ENCODE measurements at places on chromosomes 6 and 20.
A peak's percentile ranks its signal among the peaks of the same experiment; 100 is the strongest.

DNA sequence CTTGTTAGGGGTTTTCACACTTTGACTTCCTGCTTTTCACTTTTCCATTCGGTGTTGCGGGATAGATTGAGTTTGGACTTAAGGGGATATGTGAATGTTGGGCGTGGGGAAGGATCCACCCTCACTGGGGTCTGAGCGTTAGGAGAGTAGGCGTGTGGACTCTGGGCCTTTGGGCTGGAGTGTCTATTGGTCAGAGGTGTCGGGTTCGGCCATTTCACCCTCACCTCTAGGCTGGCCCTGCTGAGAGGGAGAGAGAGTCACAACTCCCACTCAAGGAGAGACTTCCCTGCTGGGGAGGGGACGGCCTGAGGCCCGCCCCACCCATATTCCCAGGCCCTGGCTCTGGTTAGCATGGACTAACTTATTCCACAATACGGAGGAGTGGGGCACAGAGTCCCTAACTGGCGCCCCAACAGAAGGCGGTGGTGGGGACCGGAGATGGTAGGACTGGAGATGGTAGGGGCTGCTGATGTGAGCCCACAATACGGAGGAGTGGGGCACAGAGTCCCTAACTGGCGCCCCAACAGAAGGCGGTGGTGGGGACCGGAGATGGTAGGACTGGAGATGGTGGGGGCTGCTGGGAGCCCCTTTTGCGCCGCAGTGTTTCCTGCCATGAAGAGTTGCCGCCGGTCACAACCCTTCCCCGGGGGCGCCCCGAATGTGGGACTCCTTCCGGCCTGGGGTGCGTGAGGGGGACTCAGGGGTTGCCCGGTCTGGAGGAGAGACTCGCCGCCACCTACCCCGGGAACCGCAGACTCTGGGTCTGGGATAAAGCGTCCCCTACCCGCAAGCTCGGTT is 1.4 kb upstream of the PTPRA start:
- DNase-seq = no peak

- DNase-seq = no peak
Observed at GRCh38 chr6:162260027-162260426, 467.5 kb downstream of the PRKN start.

- DNase-seq = no peak
Observed at GRCh38 chr6:252775-253535, 39.3 kb upstream of the DUSP22 start.

- DNase-seq = peak; percentile 34
Observed at GRCh38 chr20:63740070-63740626, 572 bp downstream of the SLC2A4RG start.

DNA sequence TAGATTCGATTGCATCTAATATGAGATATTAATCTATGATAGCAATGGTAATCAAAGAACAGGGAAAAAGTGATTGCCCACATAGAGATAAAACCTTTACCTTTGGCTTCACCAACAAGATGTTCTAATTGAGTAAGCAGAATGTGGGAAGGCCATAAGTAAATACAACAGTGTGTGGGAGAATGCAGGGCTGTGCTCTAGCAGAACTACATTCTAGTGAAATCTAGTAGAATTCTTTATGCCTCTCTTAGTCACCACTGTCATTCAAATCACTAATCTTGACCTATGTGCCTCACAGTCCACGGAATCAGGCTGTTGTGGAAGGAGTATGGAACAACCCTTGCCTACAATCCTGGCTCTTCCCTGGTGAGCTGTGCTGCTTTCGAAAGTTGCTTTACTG is 30.4 kb upstream of the MCM9 start:
- DNase-seq = no peak

- no peak for DNase-seq
Observed at GRCh38 chr6:12467706-12468670, 177.8 kb downstream of the EDN1 start.

- no peak for DNase-seq
Observed at GRCh38 chr20:14062786-14063185, 67.5 kb downstream of the MACROD2 start.

DNA sequence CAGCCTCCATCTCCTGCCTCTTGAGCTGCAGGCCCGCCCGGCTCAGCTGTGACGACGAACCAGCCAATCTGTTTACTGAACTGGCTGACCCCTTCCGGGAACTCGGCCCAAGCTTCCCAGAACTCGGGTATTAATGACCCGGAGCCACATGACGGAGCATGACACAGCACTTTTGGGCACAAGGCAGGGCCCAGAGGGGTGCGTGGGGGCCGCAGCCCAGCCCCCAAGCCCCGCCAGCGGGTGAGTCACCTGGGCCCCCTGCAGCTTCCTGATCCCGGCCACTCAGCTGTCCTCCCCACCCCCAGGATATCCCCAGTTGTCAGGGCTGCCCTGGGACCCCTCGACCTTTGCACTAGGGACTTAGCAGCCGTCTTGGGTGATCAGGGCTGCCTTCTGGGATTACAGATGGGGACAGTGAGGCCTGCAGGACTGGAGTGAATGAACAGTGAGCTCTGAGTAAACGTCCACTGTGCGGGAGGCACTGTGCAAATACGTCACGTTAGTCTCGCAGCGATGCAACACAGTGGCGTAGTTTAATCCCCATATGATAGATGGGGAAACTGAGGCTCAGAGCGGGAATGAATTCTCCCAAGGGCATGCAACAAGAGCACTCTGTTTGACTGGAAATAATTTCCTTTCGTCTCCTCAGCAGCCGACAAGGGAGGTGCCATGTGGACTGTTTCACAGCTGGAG is 102.1 kb downstream of the CEBPB start:
- DNase-seq = no peak

DNA sequence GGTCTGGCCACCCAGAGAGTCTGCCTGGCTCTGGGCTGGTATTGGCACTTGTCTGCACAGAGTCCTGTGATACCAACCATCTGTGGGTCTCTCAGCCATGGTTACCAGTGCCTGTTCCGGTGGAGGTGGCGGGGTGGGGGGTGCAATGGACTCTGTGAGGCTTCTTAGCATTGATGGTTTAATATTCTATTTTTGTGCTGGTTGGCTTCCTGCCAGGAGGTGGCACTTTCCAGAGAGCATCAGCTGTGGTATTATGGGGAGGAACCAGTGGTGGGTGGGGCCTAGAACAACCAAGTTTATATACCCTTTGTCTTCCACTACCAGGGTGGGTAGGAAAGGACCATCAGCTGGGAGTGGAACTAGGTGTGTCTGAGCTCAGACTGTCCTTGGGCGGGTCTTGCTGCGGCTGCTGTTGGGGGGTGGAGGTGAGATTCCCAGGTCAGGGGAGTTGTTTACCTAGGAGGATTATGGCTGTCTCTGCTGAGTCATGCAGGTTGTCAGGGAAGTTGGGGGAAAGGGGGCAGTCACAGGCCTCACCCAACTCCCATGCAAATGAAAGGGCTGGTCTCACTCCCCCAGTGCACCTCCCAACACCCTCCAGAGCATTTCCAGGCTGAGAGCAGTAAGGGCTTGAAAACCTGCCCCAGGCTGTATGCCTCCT is 117.5 kb downstream of the FLRT3 start:
- DNase-seq = no peak

GRCh38 chr6:132246632-132247270 is 154.5 kb downstream of the MOXD1 start:
- no peak for DNase-seq

DNA sequence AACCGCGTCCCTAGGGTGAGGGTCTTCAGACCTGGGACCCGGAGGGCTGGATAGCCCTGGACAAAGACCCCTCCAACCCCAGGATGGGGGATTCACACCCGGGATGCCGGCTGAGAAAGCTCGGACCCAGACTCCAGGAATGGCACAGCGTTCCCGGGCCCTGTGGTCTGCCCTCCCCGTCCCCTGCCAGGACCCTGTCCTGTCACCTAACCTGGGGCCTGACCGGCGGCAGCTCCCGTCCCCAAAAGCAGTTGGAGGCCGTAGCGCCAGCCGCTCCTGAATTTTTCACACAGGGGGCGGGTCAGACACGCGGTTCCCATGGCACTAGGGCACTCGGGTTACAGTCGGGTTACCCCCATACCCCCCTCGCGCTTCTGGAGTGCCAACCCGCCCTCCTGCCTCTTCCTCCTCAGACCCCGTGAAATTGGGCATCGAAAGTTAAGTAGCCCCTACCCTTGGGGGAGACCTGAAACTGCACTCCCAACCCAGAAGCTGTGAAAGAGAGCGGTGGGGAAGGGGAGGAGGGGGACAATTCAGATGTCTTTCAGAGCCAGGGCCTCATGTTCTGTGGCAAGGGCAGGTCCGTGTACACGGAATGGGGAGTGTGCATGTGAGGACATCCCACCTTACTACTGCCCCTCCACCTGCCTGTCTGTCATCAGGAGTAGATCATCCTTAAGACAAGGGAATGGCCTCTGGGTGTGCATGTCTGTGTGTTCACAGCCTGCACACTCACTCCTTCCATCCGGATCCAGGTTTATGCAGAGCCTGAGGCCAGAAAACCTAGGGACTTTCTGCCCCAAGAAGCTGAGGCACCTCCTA is 595 bp downstream of the REM1 start:
- DNase-seq = no peak

DNA sequence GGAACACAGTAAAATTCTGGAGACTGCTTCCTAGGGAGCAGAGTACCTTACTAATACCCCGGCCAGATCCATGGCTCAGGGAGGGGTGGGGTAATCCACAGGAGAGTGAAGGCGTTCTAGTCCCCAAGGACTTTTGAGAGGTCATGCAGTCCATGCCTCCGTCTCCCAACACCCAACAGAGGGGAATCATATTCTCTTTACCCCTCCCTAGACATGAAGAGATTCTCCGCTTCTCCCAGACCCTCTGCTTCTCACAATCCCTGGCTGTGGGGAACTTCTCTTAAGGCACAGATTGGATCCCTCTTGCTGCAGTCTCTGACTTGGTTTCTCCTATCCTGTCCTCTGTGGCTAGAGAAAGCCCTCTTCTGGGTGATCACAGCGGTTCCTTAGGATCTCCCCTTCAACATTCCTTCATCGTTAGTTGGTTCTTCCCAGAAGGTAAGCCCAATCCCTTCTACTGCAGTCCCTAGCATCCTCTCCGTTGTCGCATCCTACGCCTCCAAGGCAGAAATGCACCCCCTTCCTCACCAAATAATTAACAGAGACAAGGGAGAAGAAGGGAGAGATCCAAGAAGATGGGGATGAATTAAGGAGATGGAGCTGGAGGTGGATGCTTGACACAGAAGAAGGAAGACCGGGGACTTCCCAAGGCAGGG is 562 bp downstream of the GGT7 start:
- DNase-seq = no peak

- DNase-seq = no peak
Observed at GRCh38 chr20:6730672-6731328, 36.7 kb upstream of the BMP2 start.

GRCh38 chr6:113924312-113924723 is 46.6 kb downstream of the HDAC2 start:
- DNase-seq = no peak

GRCh38 chr6:151065027-151065815 is 174.5 kb upstream of the AKAP12 start:
- no peak for DNase-seq

DNA sequence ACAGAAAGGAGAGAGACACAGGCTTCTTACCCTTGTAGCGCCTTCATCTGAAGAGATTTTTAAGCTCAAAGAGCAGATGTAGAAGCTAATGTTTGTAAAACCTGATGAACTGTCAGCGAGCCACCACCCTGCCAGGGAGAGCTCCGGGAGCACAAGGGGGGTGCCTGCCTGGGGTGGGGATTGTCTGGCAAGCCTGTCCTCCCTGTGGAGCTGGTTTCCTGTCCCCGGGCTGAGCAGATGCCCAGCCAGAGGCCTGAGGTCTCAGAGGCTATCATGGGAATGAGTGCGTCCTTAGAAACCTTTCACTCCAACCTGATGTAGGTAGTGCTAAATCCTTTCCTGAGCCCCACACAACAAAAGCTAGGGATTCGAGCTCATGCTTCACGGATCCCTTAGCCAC is 41.9 kb upstream of the NR2E1 start:
- DNase-seq = no peak

DNA sequence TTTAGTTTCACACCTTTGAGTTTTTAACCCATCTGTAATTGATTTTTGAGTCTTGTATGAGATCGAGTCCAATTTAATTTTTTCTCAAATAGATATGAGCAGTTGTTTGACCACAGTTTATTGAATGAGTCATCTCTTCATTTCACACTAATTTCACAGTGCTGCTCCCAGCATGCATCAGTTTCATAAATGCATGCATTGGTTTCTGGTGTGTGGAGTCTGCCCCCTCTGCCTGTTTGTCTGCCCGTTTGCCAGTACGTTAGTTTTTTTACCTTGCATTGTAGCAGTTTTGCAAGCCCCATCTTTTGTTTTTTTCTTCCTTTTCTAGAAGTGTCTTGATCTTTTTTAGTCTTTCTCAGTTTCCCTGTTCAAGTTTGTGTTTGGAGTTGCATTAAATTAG is 11.9 kb downstream of the SLX4IP start:
- no peak for DNase-seq

- no peak for DNase-seq
Observed at GRCh38 chr6:89047473-89047872, 33.1 kb upstream of the PNRC1 start.

- DNase-seq = no peak
Observed at GRCh38 chr6:20377623-20378265, 23.9 kb upstream of the E2F3 start.

- no peak for DNase-seq
Observed at GRCh38 chr20:2023151-2023550, 29.3 kb upstream of the PDYN start.

DNA sequence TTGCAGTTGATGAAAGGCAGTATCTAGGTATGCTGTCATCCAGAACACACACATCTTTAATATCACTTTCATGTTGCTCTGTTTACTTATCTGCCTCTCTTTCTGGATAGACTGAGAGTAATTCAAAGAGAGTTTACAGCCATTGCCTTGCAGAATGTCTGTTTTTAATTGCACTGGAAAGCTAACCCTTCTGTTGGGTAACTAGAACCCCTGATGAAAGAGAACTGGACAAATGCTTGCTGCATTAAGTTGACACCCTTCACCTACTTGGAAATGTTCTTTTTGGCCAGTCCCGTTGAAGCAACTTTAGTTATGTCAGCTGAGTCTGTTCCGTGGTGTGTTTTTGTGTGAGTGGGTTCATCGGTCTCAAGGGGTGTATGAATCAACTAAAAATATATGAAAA is 383.8 kb upstream of the CITED2 start:
- no peak for DNase-seq

GRCh38 chr20:2986466-2986865 is 57.0 kb upstream of the GNRH2 start:
- no peak for DNase-seq

GRCh38 chr6:2848851-2849250 is 7.2 kb upstream of the SERPINB1 start:
- no peak for DNase-seq

GRCh38 chr6:158503846-158504245 is 56.0 kb upstream of the TMEM181 start:
- DNase-seq = no peak

GRCh38 chr6:14254505-14254904 is 136.9 kb downstream of the CD83 start:
- DNase-seq = no peak

GRCh38 chr6:31712296-31712695 is 2.9 kb upstream of the LY6G6D start:
- no peak for DNase-seq

DNA sequence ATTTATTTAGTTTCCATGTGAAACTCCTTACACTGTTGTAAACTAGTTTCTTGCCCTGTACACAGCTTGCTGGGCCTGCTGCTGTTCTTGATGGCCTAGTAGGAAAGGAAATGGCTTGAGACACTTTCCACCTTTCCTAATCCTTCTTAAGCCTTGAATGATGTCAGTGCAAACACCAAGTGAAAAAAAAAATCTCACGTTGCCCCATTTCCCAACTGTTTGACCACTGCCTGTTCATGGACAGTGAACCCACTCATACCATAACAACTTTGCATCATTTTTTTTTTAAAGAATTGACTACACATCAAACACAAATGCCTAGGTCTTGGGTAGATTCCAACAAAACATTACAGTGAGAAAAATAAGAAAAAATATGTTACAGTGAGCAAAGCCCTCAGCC is 653.6 kb upstream of the FLRT3 start:
- no peak for DNase-seq

- no peak for DNase-seq
Observed at GRCh38 chr6:107719160-107719559, 105.0 kb downstream of the SCML4 start.

Measured in NCI-H1092 (cell line).